ENCODE measurements at places on chromosomes 1 and 21.

DNA sequence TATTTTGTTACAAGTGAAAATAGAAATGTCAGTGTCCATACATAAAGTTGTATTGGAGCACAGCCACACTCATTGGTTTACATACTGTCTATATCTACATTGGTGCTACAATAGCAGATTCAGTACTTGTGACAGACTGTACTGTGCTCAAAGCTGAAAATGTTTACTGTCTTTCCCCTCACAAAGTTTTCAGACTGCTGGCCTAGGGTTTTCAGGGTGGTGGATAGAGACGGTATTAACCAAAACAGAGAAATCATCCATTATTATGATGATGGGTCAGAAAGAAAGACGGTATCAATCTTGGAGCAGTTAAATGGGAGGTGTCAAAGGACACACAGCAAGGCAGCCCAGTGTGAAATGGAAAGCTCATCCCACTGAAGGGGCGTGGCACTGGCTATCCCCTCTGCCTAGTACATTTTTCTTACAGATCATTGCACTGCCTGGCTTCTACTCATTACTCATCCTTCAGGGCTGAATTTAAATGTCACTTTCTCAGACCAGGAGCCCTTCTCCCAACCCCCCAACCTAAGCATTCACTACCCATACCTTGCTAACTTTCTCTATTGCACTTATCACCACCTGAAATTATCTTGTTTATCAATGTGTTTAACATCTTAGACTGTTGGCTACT lies 10.2 kb downstream of the JAK1 start:
- no peak for DNase-seq

- no peak for DNase-seq
Observed at GRCh38 chr21:40507978-40508377, 339.0 kb downstream of the DSCAM start.

GRCh38 chr21:45408801-45409261 lies 3.9 kb downstream of the COL18A1 start:
- no peak for DNase-seq

- DNase-seq, result no peak
Observed at GRCh38 chr1:84436876-84437655, 38.8 kb downstream of the DNASE2B start.

DNA sequence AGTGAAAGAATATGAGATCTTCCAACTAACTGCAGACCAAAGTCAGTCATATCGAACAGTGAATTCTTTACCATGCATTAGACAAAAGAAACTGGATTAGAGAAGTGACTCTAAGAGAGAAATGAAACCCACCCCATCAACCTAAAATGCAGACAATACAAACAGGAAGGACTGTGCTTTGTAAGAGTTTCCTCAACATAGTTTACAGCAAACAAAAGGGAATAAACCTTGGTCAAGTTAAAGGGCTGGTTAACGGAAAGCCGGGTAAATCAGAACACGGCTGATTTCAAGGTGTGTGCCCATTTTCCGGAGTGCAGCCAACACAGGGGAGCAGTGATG lies 39.2 kb downstream of the SIPA1L2 start:
- DNase-seq, result no peak

DNA sequence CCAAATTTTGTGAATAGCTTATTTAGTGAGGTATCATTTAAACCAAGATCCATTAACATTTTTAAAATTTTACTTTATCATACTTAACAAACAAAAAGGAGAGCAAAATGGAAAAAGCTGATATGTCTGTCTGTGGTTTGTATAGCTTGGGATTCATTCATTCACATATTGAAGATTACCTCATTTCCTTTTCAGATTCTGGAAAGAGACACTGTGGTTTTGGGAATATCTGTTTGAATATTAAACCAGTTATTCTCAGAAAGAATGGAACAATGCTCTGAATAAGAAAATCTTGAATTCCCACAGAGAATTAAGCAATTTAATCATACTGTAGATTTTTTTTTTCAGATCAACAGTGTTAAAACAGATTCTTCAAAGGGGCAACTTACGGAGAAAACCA lies 93.8 kb upstream of the PRDX6 start:
- DNase-seq, result no peak

GRCh38 chr1:234987415-234988154 lies 141.1 kb downstream of the TOMM20 start:
- DNase-seq, result no peak

DNA sequence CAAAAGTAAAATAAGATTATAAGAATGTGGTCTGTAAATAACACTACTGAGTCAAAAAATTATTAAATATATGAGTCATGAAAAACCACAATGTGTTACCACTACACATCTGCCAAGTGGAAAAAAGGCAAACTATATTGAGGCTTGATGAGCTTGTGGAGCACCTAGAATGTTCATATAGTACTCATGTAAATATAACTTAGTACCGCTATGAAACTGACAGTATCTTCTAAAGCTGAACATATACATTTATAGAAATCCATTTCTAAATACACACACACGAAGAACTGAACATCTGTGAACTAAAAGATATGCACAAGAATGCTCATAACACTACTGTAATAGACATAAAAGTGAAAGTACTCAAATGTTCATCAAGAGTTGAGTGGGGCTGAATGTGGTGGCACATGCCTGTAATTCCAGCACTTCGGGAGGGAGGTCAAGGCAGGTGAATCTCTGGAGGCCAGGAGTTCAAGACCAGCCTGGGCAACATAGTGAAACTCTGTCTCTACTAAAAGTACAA lies 18.5 kb upstream of the GBP3 start:
- DNase-seq, result no peak

- DNase-seq, result no peak
Observed at GRCh38 chr1:86750530-86750929, 46.2 kb downstream of the SH3GLB1 start.

GRCh38 chr1:95284420-95284819 lies 50.4 kb downstream of the RWDD3 start:
- no peak for DNase-seq

GRCh38 chr1:41243079-41243385 lies 926 bp upstream of the SCMH1 start:
- no peak for DNase-seq

GRCh38 chr1:2845869-2846268 lies 44.4 kb upstream of the TTC34 start:
- DNase-seq, result no peak

DNA sequence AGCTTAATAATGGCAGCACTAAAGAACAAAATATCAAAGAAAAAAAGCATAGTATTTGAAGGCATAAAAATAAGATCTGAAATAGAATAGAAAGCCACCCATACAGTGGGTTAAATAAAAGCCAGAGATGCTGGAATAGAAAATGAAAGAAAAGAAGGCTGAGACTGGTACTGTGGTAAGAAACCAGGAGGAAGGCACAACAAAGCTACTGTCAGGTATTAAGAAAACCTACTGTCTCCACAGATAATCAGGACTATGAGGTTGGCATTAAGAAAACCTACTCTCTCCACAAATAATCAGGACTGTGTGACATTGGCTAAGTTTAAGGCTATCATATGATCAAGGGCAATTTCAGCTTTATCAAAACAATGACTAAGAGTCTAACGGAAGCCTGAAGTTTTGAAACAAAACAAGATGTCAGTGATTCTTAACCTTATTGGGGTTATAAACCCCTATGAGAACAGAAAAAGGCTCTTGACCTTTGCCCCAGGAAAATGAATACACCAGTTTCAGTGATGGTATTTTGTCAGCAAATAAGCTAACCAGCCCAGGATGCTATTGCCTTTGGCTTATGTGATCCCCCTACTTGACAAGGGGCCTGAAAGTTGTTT lies 24.4 kb downstream of the MCOLN2 start:
- no peak for DNase-seq

- DNase-seq, result no peak
Observed at GRCh38 chr1:47753808-47754207, 243.4 kb downstream of the TRABD2B start.

GRCh38 chr21:15552914-15553494 lies 176.8 kb upstream of the USP25 start:
- DNase-seq, result no peak

GRCh38 chr1:29698033-29698432 lies 461.7 kb downstream of the PTPRU start:
- no peak for DNase-seq

- DNase-seq, result no peak
Observed at GRCh38 chr1:156083800-156084790, 1.8 kb upstream of the MEX3A start.

GRCh38 chr1:84851839-84852238 lies 41.2 kb downstream of the LPAR3 start:
- DNase-seq, result no peak

- peak; percentile 15 for DNase-seq
Observed at GRCh38 chr1:7070389-7071029, 285.3 kb downstream of the CAMTA1 start.

DNA sequence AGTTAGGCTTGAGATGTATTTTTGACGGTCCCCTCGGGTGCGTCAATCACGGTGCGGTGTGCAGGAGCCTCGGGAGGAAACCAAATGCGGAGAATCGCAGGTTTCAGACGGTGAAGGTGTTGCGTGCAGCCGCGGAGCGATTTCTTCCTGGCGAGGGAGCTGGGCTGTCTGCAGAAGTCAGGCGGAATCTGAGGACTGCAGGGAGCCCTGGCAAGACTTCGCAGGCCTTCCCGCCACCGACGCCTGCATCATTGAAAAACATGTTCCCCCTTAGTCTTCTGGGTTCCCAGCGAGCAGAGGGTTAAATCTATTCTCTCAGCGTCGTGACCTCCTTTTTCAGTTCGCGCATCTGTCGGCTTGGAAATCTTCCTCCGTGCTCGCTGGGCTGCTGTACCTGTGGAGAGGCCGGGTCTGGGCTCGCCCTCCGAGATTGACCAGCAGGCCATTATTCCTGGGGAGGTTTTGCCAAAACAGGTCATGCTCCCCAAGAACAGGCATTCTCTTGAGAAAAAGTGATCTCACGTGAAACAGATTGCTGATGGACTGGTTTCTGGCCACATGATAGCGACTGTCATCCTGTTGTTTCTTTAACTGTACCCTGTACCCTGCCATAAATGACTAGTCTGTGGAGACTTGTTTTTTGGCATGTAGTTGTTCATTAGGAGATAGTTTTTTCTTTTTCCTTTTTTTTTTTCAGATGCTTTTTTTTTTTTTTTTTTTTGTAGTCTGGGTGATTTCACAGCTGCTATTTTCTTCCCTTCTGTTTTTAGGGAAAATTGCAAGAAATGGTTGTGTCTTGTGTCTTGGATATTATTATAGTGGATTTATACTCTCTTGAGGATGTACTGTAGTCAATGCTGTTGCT lies 894 bp downstream of the EPB41 start:
- no peak for DNase-seq

- no peak for DNase-seq
Observed at GRCh38 chr1:27331922-27332321, 9.9 kb upstream of the SYTL1 start.

- DNase-seq, result no peak
Observed at GRCh38 chr1:27597516-27598294, 6.2 kb downstream of the AHDC1 start.

DNA sequence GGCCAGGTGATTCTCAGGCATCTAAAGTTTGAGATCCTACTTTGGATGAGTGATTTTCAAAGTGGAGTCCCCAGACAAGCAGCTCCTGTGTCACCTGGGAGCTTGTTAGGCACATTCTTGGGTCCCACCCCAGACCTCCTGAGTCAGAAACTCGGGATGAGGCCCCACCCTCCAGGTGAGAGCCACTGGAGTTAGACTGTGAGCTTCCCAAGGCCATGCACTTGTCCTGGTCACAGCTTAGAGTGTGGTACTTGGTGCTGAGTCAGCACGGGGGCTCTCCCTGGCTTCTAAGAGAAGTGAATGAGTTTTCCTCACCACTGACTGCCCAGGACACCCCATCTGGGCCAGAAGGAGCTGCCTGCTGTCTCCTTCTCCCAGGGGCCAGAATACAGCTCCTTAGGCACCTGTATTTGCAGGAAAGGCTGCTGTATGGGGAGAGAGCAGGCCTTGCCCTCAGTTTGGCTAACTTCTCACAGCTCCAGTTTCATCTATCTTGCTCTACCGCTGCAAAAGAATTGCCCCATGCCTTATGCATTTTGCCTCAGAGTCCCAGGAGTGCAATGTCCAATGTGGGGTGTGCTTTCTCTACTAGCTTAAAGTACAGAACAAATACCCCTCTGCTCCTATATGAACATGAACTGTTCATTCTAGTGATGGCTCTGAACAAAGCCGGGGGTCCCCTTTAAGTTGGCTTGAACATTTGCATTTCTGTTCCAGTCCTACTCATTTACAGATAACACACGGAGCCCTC lies 98.1 kb downstream of the PSMG1 start:
- no peak for DNase-seq

GRCh38 chr1:245172829-245173228 lies 18.0 kb downstream of the KIF26B start:
- no peak for DNase-seq

GRCh38 chr1:172720339-172720738 lies 61.4 kb downstream of the FASLG start:
- DNase-seq, result no peak

- no peak for DNase-seq
Observed at GRCh38 chr21:25427828-25428227, 179.5 kb downstream of the MRPL39 start.

- DNase-seq, result no peak
Observed at GRCh38 chr1:186042230-186042629, 308.0 kb downstream of the HMCN1 start.

GRCh38 chr1:50978144-50978851 lies 8.3 kb downstream of the CDKN2C start:
- DNase-seq, result no peak

DNA sequence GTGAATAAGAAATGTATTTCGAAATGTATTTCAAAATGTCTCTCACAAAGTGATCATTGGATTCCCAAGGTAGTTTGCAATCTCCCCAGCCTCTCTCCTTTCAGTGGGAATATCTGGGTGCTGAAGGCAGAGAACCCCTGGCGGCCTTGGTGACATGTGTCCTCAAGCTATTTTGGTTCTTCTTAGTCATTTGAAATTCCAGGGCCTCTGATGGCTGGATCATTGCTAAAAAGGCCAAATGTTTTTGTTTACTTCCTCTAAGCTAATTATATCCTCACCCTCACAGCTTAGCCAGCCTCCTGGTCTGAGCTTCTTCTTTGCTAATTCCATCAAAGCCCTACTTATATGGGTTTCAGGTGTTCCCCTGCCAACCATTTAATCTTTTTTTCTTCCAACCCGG lies 71.2 kb downstream of the LRRC40 start:
- DNase-seq, result no peak

DNA sequence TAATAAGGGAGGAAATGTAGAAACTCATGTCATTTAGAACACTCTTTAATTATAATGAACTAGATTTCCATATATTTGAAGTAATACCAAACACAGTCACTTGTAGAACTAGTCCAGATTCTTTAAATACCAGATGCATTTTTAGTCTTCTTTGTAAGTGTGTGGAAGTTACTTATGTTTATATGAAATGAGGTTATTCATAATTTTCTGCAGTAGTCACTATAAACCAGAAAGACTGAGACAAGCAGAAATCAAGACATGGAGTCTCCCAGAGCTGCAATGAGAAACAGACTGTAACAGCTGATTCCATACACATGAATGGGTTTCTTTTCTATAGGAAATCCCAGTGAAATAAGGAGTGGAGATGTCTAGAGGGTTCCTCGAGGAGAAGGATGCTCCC lies 216.6 kb upstream of the ZP4 start:
- DNase-seq, result no peak

DNA sequence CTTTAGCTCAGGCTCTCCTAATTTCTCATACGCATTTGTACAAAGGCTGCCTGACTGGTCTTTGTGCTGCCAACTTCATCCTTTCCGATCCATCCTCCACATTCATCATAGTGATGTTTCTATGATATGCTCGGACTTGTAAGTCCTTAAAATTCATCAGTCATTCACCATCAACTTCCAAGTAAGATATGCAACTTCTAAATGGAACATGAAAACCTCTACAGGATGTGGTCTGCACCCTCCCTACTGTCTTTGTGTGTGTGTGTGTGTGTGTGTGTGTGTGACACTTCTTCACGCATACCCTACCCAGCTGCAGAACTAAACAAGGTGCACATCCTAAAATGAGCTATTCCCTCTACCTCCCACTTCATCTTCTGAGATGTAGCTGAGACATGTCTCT lies 397.9 kb upstream of the NR5A2 start:
- DNase-seq, result no peak
